RKO (cell line): ENCODE measurements at places on chromosomes 1 and 21.
A peak's percentile ranks its signal among the peaks of the same experiment; 100 is the strongest.

DNA sequence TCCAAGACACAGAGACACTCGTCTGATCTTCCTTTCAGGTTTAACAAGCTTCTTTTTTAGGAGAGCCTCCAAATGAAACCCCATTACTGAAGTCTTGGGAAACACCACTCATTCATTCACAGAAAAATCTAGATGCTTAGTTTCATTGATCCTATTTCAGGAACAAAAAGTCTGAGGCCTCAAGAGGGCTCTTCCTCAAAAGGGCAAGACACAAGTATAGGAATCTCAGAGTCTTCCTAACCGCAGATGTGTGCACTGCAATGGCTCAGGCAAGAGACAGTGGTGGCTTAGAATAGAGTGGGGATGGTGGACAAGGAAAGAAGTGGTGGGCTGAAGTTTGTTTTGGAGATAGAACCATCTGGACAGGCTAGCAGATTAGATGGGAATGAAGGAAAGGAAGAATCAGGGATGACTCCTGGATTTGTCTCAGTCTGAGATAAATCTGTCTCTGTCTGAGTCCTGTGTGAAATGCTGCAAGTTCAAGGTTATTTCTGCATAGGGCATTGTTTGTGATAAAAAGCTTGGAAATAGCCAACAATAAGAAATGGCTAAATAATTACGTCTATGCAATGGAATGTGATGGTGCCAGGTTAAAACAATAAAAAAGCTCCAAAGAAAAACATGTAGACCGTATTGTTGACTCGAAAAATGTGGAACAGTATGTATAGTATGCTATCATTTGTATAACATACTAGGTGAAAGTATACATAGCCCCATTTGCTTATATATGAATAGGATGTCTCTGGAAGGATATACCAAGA, 8.9 kb upstream of the CTSE start:
- no peak for DNase-seq

DNA sequence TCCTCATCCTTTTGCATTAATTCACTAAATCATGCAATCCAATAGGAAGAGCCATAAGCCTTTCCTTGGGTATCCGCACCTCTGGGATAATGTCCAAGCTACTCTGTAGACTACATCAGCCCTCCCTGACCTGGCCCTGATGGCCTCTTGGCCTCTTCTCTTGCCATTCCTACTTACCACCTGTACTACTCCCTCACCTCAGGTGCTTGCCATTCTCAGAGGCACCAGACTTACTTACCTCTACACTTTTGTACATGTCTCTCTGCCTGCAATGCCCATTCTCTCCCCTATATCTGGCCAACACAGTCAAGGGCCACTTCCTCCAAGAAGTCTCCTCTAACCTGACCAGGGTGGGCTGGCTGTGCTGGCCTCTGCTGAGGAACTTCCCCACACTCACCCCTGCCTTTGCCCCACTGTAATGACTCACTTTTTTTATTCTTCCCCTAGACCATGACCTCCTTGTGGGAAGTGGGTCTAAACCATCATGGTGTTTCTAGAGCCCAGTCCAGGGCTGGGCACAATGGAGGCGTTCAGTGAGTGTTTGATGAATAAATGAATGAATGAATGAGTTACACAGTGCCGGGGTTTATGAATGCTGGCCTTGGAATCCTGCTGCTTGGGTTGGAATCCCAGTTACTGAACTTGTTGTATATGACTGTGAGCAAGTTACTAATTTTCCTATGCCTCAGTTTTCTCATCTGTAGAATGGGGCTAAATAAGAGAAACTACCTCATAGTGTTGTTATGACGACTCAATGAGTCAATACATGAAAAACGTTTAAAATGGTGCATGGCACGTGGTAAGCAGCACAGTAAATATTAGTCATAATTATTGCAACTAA, 179.8 kb downstream of the FOXD2 start:
- peak; percentile 21 for DNase-seq

DNA sequence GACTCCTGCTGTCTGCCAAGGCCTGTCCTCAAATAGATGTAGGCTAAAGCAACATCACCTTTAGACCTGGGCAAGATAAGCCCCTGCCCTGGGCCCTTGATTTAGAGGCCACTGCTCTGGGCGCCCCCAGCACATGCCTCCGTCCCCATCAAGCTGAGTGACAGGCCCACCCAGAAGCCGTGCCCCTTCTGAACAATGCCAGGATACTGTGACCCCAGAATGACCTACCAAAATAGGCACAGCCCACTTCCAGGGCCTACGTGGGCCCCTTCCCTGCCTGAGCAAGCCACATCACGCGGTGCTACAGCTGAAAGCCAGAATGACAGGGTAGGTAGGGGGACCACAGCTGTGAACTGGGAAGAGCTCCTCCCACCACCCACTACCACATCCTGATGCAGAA, 24.7 kb upstream of the BECN2 start:
- no peak for DNase-seq

DNA sequence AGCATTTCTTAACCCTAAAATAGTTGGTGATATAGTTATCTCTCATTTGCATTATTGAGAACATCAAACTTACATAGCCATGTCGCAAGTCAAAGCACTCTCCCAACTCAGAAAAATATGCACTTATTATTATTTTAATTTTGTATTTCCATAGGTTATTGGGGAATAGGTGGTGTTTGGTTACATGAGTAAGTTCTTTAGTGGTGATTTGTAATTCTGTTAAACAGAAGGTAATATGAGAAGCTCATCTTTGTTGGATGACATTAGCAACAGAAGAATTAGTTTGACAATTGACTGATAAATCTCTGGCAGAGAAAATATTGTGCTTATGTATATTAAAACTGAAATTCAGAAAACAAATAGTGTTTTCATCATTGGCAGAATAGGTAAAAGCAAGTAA, 154.8 kb downstream of the NFIA start:
- no peak for DNase-seq

- DNase-seq = no peak
Observed at GRCh38 chr21:18677632-18678031, 274.0 kb upstream of the TMPRSS15 start.

DNA sequence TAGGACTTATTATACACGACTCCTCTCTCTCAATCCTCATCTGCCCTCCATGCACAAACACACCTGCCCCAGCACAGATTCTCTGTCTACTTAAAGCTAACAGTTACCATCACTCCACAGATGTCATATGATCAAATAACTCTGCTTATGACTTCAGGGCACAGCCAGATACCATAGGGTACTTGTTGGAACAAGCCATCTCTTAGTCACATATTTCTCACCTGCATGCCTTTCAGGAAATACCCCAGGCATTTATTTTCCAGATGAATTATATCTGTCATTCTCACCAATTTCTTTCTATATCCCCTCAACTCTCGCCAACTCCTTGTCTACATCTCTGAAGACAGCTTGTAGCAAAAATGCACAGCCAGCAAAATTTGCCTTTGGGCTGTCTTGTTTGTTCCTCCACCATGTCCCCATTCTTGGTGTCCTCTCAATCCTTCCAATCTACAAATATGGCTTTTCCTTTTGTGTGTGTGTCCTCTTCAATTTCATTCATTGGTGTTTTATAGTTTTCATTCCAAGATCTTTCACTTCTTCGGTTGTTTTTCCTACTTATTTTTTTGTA, 353.9 kb upstream of the CAMK1G start:
- DNase-seq = no peak

DNA sequence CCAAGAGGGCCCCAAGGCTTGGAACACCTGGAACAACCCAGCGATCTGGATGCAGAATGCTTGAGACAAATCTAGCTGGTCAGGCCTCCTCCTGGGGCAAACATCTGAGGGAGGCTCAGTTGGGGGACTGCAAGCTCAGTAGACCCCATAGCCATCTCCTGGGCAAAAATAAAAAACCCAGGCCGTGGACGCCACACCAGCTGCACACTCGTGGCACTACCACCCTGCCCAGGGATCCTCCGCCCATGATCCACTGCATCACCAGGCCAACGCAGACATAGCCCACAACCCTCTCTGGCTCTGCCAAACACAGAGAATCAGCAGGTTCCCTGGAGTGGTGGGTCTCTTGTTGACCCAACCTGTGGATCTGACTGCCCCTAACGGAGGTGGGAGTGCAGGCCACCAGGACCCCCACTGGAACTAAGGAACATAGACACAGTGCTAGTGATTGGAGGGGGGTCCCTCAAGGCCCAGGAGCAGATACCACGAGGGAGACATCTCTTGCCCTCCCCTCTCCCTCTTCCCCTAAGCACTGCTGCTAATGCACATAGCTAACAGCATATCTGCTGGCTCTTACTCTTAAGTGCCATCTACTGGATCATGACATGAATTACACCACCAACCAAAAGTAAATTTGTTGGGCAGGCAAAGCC, 147.2 kb downstream of the CHD1L start:
- peak; percentile 65 for DNase-seq

- DNase-seq = no peak
Observed at GRCh38 chr1:9135073-9135836, 6.4 kb upstream of the GPR157 start.

GRCh38 chr21:42844411-42845113, 34.8 kb downstream of the WDR4 start:
- no peak for DNase-seq

DNA sequence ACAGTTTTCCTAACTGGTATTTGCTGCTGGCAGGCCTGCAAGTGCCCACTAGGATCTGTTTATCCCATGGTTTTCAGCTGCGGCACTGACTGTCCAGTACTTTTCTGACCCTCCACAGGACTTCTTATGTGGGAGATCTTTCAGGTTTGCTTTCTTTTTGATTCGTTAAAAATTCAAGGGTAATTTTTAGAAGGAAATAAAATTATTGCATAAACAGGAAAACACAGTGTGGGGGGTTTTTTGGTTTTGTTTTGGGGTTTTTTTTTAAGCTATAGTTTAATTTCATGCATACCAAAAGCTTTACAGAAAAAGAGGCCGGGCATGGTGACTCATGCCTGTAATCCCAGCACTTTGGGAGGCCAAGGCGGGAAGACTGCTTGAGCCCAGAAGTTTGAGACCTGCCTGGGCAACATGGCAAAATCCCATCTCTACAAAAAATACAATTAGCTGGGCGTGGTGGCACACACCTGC, 3.6 kb downstream of the NIBAN1 start:
- DNase-seq = no peak

DNA sequence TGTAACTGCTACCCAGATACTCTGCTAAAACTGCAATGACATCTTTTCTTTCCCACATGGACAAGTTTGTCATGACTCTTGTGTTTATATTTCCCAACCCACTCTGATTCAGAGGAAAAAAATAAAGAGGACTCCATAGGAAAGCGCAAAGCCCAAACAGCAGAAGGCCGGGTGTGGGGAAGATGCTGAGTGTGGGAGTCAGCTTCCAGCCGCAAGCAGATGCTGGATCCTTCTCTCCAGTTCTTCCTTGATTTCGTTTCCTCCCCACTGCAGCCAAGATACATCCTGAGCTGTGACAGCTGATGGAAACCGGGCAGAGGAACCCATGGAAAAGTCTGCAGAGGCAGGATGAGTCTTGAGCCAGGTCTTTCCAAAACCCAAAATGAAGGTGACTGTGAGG, 498.2 kb downstream of the PLPP3 start:
- no peak for DNase-seq

GRCh38 chr1:17498214-17498613, 41.3 kb upstream of the ARHGEF10L start:
- no peak for DNase-seq

- DNase-seq = no peak
Observed at GRCh38 chr1:75602486-75602885, 8.4 kb downstream of the SLC44A5 start.

GRCh38 chr1:85943526-85943925, 213.0 kb downstream of the COL24A1 start:
- no peak for DNase-seq

DNA sequence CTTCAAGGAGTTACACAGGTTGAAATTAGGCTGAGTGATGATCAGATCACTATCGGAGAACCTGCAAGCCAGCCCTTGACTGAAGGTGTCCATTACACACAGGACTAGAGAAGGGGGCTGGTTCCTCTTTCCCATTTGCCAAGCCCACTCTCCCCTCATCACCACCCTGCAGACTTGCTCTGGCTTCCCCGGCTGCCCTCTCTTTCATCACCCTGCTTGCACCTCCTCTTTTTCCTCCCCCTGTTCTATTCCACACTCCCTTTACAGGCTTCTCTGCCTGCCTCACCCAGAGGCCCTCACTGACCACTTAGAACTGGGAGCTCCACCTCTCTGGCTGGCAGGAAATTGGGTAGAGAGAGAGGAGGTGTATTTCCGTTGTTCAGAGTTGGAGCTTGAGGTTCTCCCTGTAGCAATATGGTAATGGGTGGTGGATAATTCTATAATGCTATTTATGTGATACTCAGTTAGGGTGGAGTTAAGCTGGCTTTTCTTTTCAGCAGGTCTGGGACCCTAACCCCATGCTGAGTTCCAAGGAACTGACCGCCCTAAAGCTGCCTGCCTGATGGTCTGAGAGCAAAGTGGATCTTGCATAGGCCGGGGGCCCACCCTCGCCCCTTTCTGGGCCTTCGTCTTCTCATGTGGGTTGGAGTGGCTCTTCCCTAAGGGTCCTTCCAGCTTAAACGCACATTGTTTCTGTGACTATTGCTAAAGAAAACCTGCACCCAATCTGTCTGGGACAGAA, 111.8 kb upstream of the ADAR start:
- no peak for DNase-seq

- no peak for DNase-seq
Observed at GRCh38 chr1:177969109-177969508, 749 bp downstream of the SEC16B start.

DNA sequence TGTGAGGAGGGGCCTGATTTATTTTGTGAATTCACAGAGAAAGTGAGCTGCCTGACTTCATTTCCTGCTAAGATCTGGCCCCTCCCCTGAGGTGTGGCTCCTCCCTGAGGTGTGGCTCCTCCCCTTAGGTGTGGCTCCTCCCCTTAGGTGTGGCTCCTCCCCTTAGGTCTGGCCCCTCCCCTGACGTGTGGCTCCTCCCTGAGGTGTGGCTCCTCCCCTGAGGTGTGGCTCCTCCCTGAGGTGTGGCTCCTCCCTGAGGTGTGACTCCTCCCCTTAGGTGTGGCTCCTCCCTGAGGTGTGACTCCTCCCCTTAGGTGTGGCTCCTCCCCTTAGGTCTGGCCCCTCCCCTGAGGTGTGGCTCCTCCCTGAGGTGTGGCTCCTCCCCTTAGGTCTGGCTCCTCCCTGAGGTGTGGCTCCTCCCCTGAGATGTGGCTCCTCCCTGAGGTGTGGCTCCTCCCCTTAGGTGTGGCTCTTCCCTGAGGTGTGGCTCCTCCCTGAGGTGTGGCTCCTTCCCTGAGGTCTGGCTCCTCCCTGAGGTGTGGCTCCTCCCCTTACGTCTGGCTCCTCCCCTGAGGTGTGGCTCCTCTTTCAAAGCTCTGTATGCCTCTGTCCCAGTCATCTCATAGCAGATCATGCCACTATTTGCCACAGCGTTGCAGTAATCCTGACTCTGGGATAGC, 26.9 kb upstream of the LRRC3 start:
- peak; percentile 14 for DNase-seq

- DNase-seq = peak; percentile 26
Observed at GRCh38 chr1:7771823-7772299, 765 bp downstream of the VAMP3 start.

- DNase-seq = no peak
Observed at GRCh38 chr21:21690068-21690665, 692.0 kb downstream of the NCAM2 start.
